Activated T-helper 2 cell treated with anti-CD3 and anti-CD28 coated beads, Interferon-gamma antibody, Interleukin-2, Interleukin-4, amounts not matched to agents 10 μg/mL and 5 μg/mL and 100 μg/mL, durations not matched to agents 14 hours and 24 hours and 36 hours (primary cell): ENCODE measurements at places on chromosomes 12 and 14.
A peak's percentile ranks its signal among the peaks of the same experiment; 100 is the strongest.

GRCh38 chr14:52078095-52078531 is 9.3 kb upstream of the NID2 start:
- no peak for DNase-seq

DNA sequence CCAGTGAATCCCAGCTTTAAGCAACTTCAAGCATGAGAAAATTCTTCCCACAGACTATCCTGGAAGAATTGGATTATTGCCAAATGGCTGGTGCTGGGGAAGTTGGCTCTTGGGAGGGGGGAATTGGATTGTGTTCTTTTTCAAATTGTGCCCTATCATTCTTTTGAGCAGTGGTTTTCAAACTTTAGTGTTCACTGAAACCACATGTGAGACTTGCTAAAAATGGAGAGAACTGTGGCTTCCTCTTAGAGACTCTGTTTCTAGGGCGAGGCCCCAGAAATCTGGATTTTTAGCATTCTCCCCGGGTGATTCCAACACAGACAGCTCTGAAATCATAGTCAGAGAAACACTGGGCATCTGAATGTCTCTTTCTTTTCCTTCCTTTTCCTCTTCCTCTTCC is 14.3 kb upstream of the OTUB2 start:
- no peak for DNase-seq

DNA sequence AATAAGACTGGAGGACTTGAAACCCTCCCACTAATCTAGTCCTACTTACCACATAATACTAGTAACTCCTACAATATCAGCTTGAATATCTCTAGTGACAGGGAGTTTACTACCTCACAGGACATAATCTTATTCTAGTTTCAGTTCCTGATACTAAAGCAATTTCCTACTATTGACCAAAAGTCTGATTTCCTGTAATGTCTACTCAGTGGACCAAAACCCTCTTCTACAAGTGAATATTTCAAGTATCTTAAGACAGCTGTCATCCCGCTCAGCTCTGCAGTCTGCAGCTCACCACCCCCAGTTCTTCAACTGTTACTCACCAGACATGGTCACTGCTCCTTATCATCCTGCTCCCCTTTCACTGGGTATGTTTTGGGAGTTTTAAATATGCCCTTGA is 70.8 kb upstream of the TMCC3 start:
- DNase-seq = no peak

- DNase-seq = no peak
Measured at GRCh38 chr14:89779707-89780106, 174.8 kb downstream of the EFCAB11 start.

GRCh38 chr14:98548071-98548686 is 723.8 kb downstream of the BCL11B start:
- no peak for DNase-seq

- DNase-seq = no peak
Measured at GRCh38 chr14:20684662-20685456, 499 bp downstream of the RNASE4 start.

- no peak for DNase-seq
Measured at GRCh38 chr12:24996820-24997219, 47.9 kb upstream of the BCAT1 start.

DNA sequence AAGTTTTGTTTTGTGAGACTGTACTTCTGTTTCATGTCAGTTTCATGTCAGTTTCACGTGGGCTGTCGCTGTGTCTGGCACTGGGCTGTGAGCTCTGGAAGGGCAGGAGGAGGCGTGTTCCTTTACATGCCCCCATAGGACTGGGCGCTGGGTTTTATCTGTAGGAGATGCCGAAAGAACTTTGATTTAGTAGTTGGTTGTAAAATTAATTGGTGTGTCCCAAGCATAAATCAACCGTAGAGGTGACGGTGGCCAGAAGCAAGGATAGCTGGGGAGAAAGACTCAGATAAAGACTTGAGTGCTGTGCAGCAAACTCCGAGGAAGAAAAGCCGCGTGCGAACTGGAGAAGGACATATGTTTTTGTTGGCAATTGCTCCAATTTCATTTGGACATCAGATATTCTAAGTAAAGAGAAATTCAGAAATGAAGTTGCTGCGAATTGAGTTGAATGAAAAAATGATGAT is 182.5 kb downstream of the VRK1 start:
- no peak for DNase-seq

GRCh38 chr12:110917961-110918360 is 2.4 kb downstream of the MYL2 start:
- no peak for DNase-seq

DNA sequence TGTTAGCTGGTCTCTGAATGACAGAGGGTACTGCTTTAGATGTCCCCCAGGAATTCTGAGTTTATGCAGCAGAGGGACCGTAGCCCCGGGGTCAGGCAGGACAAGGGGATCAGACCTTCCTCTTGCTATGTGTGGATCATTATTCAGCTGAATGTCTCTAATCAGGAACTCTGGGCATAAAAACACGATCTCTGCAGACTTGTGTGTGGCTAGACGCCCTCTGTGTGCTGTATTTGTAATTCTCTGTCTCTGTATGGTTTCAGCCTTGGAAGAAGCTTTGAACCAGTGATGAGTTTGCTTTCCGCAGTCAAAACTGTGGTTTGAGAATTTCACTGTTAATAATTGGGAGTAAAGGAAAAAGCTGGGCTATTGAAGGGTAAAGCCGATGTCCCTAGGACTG is 125.3 kb downstream of the ETV6 start:
- no peak for DNase-seq

- no peak for DNase-seq
Measured at GRCh38 chr14:43896044-43896443, 611.0 kb downstream of the FSCB start.

DNA sequence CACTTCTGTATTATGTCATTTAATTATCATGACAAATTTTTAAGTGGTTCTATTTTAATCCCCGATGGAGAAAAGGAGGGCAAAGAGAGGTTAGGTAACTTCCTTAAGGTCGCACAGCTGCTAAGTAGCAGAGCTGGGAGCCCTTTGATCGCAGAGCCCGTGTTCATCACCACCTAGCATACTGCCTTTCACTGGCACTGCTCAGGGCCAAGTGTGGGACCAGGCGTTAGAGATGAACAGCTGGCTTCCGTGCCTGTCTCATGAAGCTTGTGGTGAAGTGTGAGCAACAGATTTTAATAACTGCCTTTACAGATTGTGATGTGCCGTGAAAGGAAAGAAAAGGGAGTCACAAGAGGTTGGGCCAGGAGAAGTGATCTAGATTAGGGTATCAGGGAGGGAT is 273.6 kb downstream of the AKAP6 start:
- no peak for DNase-seq

DNA sequence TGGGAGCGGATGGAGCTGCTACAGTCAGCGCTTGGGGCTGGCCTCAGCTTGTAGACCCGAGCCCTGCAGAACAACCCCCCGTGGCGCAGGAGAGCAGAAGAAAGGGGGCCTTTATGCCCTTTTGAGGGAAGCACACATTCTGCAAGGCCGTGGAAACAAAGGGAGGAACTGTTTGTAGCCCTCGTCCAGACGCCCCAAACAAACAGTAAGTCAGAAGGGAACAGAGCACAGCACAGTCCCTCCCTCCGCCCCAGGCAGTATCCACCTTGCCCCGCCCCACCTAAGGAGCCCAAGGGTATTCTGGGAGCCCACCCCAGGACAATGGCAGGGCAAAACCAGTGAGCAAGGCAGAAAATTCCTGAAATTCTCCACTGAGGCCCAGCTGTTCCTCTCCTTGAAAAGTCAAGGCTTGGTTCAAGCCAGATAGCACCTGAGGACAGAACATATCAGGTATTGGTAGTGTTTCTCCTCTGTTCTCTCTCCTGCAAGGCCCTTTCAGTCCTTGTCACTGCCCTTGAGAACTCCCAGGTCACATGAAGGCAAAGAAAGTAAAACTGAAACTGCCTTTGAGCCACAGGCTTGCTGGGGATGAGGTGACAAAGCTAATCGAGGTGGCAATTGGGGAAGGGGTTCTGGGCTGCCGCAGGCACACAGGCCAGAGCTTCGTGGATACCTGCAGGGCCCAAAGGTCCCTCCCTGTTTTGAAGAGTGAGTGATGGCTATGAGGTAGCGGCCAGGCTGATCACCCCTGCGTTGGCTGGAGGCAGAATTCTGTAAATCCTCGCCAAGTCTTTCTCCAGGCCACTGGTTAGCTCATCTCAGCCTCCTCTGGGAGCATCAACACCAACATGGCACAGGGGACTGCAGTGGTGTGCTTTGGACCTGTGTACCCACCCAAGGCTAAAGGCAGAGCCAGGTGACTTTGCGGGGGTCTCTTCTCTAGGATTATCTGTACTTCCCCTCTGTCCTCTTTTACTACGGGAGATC is 499 bp downstream of the DGLUCY start:
- peak; percentile 77 for DNase-seq

GRCh38 chr12:109596418-109597244 is 23.0 kb downstream of the MVK start:
- DNase-seq = no peak

DNA sequence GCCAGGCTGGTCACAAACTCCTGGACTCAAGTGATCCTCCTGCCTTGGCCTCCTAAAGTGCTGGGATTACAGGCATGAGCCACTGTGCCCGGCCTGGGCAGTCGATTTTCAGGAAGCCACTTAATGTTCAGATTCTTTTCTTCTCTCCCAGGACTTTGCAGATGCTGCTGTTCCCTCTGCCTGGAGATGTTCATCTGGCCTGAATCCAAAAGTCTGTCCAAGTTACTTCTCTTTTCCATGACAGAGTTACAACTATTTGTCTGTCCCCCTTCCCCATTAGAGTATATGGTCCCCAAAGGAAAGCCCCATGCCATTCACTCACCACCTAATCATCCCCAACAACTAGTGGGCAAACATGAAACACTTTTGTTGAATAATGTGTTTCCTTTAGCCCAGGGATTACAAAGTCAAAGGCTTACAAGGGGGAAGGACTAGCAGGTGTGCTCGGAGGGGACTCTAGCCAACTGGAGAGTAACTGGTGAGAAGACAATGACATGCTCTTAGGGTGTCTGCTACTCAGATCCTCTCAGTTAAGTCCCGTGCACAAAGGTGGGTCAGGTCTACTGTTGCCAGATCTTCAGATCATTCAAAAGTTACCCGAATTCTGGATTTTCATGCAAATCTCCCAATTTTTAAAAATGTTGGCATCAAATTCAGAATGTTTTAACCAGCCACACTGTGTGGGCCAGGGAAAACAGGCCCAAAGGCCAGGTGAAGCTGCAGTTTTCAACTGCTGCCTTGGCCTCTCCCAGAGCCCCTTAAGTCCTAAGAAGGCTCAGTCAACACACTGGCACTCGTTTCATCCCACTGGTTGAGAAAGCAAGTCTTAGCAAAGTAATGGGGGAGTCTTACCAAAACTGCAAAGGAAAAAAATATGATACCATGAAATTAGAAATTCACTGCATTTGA is 29.6 kb downstream of the NUDT4 start:
- no peak for DNase-seq

GRCh38 chr12:130710733-130711080 is 5.4 kb downstream of the RIMBP2 start:
- DNase-seq = no peak

- no peak for DNase-seq
Measured at GRCh38 chr12:76272287-76272686, 75.9 kb downstream of the BBS10 start.

DNA sequence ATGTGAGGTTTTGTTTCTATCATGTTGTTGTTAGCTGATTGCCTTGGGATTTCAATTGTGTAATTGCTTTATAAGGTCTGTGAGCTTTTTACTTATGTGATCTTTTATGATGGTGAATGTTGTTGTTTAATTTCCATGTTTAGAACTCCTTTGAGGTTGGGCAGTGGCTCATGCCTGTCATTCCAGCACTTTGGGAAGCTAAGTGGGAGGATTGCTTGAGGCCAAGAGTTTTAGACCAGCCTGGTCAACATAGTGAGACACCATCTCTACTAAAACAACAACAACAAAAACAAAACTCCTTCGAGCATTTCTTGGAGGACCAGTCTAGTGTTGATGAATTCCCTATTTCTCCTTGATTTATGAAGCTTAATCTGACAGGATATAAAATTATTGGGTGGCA is 102.1 kb upstream of the PMCH start:
- DNase-seq = no peak

- no peak for DNase-seq
Measured at GRCh38 chr12:95130096-95130495, 56.7 kb upstream of the NR2C1 start.

GRCh38 chr14:36676236-36676635 is 14.6 kb downstream of the PAX9 start:
- no peak for DNase-seq

- DNase-seq = no peak
Measured at GRCh38 chr12:58341791-58342190, 400.4 kb downstream of the ATP23 start.

GRCh38 chr12:109611223-109611622 is 37.6 kb downstream of the MVK start:
- no peak for DNase-seq

DNA sequence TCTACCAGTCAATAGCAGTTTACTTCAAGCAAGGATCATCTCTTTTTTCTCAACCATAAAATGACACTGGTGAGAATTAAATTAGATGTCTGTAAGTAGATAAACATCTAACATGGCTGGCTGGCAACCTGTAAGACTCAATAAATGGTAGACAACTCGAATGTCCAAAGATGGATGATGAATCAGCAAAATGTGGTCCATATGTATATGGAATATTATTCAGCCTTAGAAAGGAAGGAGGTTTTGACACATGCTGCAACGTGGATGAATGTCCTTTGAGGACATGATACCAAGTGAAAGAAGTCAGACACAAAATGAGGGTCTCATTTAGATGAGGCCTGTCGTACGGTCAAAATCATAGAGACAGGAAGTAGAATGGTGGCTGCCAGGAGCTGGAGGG is 46.2 kb downstream of the SPRING1 start:
- no peak for DNase-seq

GRCh38 chr12:11593013-11593412 is 56.5 kb upstream of the ETV6 start:
- DNase-seq = no peak

DNA sequence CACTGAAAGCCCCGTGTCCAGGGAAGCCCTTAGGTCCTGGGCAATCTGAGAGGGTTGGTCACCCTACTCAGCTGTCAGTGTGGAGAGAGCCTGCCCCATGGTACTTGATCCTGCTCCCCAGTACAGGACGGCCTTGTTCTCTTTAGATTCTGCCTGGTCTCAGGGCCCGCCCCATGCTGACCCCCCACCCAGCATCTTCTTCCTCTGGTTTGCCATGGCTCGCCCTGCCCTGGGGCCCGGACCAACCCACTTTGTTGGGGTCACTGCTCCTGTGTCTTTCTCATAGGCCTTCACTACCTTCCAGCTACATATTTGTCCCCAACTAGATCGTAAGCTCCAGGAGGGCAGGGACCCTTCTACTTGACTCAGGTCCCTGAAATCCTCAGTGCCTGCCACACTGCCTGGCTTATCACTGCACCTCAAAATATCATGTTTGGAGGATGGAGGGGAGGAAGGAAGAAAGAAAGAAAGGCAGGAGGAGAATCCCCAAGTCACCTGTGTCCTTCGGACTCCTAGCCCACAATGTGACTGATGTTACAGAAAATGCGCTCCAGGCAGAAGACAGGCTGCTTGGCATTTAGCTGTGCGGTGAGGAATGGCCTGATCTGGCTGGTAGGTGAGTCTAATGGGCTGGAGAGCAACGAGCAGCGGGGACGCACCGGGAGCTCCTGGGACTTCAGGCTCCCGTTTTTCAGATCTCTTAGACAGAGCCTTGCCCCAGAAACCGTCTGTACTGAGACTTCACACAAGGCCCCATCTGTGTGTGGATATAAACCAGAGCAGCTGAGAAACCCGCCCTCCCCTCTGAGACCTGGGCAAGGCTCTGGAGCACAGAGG is 66.1 kb downstream of the C14orf132 start:
- DNase-seq = no peak
